ENCODE measurements at places on chromosomes 4 and X.

DNA sequence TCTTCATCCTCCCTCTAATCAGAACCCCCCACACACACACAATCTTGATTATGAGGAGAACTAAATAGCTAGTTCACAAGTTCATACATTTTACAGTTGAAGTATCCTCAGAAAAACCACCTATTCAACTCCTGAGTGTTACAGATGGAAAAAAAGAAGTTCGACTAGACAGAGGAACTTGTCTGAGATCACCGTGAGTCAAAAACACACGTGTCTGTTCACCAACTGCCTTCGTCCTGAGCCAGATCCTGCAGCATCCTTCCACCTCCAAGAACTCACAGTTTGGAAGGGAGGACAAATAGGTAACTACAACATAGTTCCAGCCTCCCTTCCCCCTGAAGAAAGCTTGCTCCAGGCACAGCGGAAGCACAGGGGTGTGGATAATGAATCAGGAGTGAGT is 19.0 kb upstream of the IRAK1 start:
- no peak for DNase-seq

DNA sequence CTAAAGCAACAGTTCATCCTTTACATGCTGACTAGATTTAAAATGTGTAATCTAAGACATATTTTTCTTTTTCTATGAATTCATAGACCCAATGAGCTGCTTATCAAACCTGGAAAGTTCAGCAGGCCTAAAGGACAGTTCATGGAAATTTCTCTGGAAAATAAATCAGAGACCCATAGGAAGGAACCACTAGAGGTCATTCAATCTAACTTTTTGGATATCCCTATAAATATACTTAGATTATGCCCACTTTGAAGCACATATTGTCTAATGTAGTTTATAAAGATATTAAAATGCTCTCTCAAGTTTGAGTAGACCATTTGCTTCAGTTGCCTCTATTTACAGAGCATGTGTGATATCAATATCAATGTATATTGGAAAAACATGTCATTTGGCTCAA is 473.0 kb downstream of the FAT4 start:
- no peak for DNase-seq

GRCh38 chr4:99635601-99636000 is 22.0 kb downstream of the C4orf54 start:
- no peak for DNase-seq

DNA sequence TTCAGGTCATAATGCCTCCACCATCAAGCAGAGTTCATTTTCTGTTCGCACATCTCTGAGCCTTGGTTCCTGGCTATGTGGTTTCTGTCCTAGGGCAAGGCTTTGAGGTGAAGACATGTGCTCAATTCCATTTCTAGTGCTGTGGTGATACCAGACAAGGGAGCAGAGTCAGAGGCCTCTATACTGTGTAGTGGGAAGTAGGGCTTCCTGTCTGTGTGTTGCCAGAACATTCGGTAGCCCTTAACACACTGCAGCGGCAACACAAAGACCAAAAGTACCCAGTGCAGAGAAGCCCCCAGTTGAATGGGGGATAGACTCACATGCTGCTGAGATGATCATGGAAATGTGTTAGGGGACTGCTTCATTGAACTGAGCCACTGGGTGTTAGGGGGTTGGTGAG is 56.4 kb downstream of the STARD8 start:
- no peak for DNase-seq

GRCh38 chr4:149076401-149076800 is 634.2 kb upstream of the NR3C2 start:
- DNase-seq = no peak

DNA sequence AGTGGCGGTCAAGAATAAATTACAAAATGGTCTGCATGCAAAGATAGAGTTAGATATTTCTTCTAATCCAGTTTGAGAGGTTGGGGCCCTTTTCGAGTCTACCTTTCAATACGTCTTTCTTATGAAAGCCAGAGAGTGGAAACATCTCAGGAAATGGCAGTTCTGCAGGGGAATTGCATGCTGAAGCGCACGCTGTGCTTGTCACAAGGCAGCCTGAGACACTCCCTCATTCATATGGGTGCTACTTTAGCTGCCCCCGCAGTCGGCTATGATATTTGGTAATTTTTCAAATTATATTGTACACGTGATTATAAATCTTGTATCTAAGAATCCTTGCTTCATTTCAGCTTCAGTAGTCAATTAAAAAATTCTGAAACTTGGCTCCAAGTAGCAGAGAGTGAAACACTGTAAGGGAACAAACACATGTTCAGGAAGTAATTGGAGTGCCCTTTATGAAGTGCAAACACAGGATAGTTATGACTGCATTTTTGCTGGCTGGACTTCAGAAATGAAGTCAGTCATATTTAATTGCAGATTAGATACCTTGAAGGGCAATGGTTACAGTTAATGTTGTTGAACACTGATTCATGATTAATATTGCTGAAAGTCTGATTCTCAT is 145.5 kb upstream of the NAP1L5 start:
- no peak for DNase-seq

GRCh38 chr4:1987296-1987695 is 21.5 kb downstream of the NELFA start:
- DNase-seq = no peak

- no peak for DNase-seq
Measured at GRCh38 chrX:120795301-120795700, 80.4 kb downstream of the CT47B1 start.

DNA sequence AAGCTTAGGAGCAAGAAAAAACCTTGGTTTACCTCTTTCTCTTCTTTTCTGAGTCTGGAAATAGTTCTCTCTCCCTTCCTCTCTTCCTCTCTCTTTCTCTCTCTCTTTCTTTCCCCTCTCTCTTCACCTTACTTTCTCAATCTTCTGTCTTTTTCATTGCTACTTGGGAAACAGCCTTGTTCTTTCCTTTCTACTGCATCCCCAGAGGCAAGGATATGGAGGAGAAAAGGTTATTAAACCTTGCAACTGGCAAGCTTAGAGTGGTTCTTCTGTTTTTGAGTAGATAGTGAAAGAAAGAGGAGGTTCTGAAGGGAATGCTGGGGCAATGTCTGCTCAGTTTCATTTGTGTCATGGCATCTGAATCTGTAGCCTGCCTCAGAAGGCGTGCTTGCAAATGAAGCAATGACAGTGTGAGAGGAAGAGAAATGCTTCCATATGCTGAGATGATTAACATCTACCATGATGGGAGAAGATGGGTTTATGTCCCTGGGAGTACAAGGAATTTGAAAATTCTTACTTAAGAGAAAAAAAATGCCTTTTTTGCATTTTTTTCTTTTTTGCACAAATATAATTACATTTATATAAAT is 190.6 kb downstream of the CEP135 start:
- DNase-seq = no peak

GRCh38 chrX:115632455-115632854 is 71.5 kb downstream of the PLS3 start:
- no peak for DNase-seq

- no peak for DNase-seq
Measured at GRCh38 chr4:37066159-37066558, 178.4 kb upstream of the NWD2 start.

GRCh38 chr4:125187226-125188176 is 127.3 kb upstream of the FAT4 start:
- no peak for DNase-seq

DNA sequence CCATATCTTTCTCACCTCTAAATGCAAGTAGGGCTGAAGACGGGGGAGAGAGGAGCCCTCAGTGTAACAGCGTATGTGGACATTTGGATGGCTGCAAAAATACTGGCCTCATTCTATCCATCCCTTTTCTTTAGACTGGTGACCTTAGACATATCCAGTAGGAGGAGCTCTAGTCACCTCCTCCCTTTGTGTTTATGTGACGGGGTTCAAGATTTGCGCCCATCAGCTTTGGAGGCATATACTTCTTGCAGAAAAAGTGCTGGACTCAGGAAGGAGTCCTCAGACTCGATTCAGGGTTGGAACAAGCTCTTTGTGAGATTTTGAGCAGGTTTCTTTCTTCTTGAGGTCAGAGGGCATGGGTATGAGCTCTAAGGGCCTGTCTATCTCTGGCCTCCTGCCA is 86.2 kb downstream of the MAMLD1 start:
- no peak for DNase-seq

- DNase-seq = no peak
Measured at GRCh38 chr4:28462766-28463700, 1602.4 kb downstream of the STIM2 start.

DNA sequence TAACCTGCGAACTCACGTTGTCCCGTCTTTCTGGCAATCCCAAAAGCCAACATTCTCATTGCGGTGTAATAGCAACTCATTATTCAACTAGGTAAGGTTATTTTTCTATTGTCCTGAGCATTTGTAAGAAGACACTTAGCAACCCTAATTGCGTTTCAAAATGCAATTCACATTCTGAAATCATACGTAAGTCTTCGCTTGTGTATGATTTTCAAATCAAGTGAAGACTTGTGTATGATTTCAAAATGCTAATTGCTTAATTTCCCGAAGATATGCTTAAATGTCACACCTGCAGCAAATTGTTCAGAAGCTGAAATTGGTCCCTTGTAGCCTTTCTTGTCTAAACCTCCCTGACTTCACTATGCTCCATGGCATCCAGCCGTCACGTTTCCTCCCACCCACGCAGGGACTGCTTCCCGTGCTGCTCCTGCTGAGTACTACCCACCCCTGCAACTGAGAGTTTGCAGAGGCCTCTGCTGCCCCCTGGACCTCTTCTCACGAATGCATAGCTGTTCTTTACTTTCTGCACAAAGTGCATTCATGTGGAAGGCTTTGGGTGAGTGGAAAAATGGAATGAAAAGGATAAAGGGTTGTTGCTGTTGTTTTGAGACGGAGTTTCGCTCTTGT is 40.8 kb upstream of the CLDN24 start:
- no peak for DNase-seq

DNA sequence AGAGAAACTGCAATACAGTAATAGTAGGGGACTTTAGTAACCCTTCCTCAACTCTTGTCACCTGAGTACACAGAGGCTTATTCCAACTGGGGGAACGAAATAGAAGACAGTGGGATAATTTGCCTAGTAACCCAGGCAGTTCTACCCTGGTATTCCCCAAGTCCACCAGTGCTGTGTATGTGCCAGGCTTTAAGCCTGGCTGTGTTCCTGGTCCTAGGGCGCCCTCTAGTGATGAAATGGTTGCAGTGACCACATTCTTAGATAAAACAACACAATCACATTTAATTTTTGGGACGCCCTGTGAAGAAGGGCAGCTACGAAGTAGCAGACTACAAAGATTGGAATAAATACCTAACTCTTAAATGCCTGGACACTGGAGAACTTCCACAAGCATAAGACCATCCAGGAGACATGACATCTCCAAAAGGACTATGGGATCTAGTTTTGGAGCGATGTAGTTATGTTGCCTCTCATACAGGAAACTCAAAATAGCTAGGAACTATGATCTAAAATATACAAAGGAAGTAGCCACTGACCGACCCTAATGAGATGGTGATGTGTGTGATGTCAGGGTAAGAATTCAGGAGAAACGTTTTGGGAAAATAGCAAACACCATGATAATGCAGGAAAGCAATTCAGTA is 288.5 kb upstream of the ZCCHC13 start:
- peak; percentile 66 for DNase-seq

DNA sequence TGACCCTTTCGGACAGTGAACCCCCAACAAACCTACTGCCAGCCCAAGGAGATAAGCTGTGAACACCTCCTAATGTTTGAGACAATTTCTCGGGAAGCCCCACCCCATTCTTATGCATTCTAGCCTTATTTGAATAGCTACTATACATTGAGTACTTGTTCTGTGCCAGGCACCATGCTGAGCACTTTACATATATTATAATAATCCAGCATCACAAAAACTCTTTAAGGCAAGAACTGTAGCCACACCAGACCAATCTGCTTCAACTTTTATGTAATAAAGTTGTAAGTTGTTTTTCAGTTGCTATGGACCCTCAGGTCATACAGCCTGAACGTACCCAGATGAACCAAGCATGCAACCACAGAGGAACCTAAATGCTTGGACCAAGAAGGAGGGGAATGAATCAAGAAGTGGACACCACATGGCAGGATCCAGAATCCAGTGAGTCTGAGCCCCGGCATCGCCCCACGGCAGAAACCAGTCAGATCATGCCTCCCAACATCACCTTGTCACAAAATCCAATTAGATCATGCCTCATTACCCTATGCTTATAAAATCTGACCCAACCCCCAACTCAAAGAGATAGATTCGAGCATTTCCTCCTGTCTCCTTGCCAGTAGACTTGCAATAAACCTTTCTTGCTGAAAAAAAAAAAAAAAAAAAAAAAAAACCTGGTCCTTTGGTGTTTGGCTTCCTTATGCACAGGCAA is 225.0 kb downstream of the QDPR start:
- no peak for DNase-seq

GRCh38 chr4:148114436-148114835 is 327.8 kb downstream of the NR3C2 start:
- DNase-seq = no peak

DNA sequence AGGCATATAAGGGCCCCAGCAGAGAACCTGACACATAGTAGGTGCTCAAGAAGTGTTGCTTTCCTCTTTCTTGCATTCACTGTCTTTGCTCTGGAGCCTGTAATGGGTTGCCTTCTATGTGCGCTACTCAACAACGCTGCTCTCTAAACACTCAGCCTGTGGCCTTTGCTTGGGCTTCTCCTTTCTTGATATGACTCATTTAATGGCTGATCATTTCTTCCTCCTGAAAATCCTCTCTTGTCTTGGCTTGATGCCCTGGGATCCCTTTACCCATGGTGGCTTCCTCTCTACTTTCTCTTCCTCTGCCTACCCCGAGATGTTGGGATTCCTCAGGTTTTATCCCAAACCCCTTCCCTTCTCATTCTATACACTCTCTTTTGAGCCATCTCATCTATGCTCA is 19.9 kb upstream of the PJA1 start:
- no peak for DNase-seq

- no peak for DNase-seq
Measured at GRCh38 chr4:15024386-15024785, 22.1 kb downstream of the CPEB2 start.

- no peak for DNase-seq
Measured at GRCh38 chr4:168572002-168572401, 75.2 kb downstream of the PALLD start.

GRCh38 chrX:74800062-74800461 is 125.2 kb downstream of the NEXMIF start:
- no peak for DNase-seq

- DNase-seq = no peak
Measured at GRCh38 chrX:150774798-150775568, 81.8 kb downstream of the MTMR1 start.

DNA sequence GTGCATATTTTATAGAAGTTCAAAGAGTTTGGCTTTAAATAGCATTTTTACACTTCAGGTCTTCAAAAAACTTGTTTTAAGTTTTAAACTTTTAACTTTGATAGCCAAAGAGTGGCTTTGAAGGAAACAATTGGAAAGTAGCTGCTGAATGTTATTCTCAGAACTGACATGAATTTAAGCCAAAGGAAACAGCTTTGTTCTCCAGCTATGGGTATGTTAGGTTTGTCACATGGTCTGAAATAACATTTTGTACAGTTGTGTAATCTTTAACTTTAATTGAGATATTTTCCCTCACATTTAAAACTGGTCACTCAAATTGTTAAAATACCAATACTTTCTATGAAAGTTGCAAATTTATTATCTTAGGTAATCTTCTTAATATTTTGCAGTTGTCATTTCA is 564.7 kb downstream of the IL15 start:
- DNase-seq = no peak
